ENCODE measurements at places on chromosomes 3 and 15.

GRCh38 chr3:182143903-182144302 is 432.2 kb downstream of the SOX2 start:
- no peak for DNase-seq

DNA sequence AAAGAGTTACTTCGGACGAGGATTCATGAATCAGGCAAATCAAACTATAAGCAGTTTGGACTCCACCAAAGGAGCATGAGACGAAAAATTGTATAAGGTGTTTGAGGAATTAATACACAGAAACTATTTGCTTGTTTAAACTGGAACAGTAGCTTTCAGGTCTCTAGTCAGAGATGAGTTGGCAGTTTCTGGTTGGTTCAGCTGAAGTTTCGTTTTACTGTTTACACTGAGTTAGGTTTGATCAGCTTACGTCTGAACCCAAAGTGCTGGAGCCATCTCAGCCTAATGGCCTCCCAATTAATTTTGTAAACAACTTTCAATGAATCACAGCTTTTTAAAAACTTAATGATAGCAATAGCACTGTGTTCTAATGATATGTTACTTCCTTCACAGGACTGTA is 703.7 kb downstream of the NLGN1 start:
- no peak for DNase-seq

- DNase-seq: no peak
Measured at GRCh38 chr3:180325958-180326357, 276.0 kb upstream of the TTC14 start.

DNA sequence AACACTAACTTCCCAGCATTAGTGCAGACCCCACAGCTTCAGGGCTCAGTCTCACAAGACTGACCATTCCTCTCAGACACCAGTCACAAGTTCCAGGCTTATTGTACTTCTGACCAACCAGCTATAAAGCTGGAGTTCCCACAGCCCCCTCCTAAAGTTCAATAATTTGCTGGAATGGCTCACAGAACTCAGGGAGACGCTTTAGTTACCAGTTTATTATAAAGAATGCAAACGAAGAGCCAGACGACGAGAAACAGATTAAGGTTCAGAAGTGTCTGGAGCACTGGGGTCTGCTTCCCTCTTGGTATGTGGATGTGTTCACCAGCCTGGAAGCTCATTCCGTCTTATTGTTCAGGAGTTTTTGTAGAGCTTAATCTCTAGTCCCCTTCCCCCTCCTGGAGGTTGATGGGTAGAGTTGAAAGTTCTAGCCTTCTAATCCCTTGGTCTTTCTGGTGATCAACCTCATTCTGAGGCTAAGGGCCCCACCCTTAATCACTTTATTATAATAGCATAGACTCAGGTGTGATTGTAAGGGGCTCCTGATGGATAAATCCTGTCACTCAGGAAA is 4.8 kb upstream of the CSRNP1 start:
- no peak for DNase-seq

DNA sequence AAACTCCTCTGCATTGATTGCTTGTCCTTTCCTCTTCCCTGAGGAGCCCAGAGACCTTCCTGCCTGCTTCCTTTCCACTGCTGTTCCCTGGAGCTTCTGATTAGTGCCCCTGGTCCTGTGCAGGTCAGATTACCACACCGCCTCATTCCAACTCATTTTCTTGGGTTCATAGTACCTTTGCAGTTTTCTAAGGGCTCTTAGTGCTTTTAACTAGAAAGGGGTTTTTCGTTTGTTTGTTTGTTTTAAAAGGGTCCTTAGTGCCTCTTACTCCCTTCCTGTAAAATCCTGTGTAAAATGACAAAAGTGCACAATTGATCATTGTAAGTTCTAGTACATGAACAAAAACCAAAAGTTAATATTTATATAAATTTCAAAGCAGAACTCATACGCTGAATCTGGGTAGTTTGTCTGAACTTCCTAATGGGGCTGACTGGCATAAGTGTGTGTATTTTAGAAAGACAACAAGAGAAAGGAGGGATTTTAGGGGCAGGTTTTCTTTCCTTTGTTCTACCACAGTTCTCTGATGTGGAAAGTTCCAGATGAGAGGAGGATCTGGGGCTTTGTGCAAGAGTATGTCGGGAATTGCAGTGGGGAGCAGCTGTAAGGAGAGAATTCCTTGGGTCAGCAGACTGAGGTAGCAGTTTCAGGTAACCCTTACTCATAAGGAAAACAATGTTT is 30.6 kb downstream of the SNRK start:
- DNase-seq: no peak

GRCh38 chr3:56694867-56695683 is 12.0 kb upstream of the TASOR start:
- no peak for DNase-seq

DNA sequence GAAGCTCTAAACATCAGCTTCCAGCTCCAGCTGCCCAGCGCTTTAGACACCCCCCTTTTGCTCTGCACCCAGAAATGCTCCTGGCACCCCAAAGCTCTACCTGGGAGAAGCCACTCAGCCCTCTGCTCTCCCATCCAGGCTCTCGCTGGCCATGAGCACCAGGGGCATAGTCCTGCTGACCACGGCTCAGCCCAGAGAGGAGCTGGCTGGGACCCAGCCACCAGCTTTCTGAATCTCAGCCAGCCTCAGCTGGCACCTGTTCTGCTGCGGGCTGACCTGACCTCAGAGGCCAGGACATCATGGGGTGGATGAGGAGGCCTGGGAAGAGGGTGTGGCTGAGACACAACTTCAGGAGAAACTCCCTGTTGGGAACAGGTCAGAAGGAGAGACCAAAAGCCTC is 8.6 kb downstream of the NTRK3 start:
- no peak for DNase-seq

DNA sequence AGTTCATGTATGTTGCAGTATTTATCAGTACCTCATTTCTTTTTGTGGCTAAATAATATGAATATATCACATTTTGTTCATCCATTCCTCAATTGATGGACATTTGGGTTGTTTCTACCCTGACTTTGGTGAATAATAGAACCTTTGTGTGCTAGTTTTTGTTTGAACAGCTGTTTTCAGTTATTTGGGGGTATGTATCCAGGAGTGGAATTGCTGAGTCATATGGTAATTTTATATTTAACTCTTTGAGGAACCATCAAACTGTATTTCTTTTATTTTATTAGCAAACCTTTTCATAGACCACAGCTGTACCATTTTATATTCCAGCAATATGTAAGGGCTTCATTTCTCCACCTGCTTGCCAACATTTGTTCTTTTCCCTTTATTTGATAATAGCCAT is 38.4 kb upstream of the RBM5 start:
- no peak for DNase-seq

GRCh38 chr3:100588251-100588650 is 21.1 kb upstream of the ADGRG7 start:
- no peak for DNase-seq

GRCh38 chr15:78322724-78323521 is 17.2 kb upstream of the CRABP1 start:
- DNase-seq: no peak

- no peak for DNase-seq
Measured at GRCh38 chr3:158106766-158107471, 699 bp upstream of the SHOX2 start.

DNA sequence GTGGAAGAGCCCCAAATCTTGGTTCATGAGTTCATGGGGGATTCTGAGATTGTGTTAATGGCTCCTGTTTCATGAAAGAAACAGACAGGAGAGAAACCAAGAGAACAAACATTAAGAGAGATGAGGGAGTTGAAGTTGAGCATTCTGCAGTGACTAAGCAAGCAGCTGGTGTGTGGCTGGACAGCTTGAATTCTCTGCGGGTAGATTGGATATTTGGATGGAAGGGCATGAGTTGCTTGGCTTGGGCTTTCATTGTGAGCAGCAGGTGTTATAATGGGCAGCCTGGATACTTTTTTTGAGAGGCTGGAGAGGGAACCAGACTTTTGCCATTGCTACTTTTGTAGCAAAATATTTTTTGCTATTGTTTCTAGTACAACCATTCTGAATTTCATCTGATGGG is 346.8 kb upstream of the SATB1 start:
- no peak for DNase-seq

Measured in stimulated activated CD4-positive, alpha-beta T cell treated with anti-CD3 and anti-CD28 coated beads, Interleukin-2, amount 100 ng/mL, for 24 hours (primary cell).